ENCODE measurements at places on chromosomes 4 and X.

- no peak for DNase-seq
These were observed 11.0 kb upstream of the TEX13C start for GRCh38 chrX:125308653-125309052.

DNA sequence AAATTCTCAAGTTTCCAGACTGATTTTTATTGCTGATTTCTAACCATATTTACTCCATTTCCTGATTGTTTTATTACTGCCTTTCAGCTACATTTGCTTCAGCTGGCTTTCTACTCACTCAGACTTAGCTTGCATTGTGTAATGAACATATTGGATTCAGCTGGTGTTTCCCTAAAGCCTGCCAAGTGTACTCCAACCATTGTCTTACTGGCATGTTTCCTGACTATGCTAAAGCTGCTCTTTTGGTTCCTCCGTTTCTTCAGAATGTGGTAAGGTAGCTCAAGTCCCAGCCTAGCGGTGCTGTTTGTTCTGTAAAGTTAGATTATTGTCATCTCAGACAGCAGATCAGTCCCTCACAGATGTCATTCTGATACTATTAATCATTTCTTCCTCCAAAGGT is 53.1 kb upstream of the GLRA2 start:
- DNase-seq, result no peak

DNA sequence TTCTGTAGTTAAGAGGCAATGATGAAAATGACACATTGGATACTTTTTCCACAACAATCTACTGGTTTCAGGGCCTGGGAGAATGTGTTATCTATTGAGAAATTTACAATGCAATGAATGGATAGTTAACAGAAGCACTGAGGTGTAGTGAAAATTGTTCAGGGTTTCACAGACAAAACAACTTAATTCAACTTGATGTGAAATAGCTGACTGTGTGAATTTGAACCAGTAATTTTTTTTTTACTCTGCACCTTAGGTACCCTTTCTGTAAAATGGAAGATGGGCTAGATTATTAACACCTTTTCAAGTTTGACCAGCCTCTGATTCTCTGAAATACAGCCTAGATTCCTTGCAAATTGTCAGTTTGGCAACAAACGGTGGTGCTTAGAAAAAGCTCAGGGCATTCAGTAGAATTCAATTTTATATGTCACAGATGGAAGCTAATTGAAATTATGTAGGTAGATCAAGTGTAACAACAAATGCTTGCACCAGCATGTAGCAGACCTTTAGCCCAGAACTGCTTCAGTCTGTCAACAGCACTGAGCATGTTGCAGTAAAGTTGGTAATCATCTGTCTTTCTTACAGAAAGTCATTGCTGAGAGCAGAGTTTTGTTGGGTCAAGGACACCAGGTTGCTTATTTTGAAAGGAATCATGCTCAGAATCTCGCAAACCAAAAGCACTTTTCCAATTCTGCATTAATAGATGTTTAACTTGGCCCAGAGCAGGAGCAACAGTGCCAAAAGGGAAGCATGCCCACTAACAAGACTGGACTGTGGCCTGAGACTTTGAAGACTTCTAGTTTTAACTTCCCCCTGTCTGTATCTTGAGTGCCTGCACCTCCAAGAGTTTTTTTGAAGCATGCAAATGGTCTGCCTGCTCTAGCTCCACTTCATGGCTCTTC is 526.6 kb downstream of the PACRGL start:
- DNase-seq, result no peak

DNA sequence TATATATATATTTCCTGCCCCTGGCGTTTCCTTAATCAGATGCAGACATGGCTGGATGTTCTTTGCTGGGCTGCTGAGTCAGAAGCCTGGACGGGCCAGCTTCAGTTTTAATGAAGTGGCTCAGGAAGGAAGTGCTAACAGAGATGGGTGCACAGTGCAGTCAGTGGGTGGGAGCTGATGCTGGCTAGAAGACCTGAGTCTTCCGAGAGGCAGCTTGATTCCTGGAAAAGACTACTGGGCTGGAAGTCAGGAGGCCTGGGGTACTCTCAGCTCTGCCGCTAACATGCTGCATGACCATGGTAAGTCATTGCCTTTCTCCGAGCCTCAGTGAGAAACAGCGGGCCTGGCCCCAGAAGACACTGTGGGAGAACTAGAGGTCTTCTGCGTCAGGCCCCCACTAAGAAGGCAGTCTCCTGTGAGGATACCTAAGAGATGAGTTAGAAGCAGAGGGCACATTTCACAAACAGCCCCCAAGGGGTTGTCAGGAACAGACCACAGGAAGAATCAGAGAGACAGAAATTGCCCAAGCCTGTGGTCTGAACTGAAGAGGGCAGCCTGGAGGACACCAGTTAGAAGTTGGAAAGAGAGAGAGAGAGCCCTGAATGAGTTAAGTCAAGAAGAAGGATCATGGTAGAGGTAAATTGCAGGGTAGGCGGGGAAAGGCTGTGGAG is 8.3 kb upstream of the CD40LG start:
- DNase-seq, result peak; percentile 75

- DNase-seq, result no peak
These were observed 38.7 kb upstream of the THOC2 start for GRCh38 chrX:123771449-123772064.

GRCh38 chr4:85637778-85638177 is 162.8 kb downstream of the ARHGAP24 start:
- no peak for DNase-seq

DNA sequence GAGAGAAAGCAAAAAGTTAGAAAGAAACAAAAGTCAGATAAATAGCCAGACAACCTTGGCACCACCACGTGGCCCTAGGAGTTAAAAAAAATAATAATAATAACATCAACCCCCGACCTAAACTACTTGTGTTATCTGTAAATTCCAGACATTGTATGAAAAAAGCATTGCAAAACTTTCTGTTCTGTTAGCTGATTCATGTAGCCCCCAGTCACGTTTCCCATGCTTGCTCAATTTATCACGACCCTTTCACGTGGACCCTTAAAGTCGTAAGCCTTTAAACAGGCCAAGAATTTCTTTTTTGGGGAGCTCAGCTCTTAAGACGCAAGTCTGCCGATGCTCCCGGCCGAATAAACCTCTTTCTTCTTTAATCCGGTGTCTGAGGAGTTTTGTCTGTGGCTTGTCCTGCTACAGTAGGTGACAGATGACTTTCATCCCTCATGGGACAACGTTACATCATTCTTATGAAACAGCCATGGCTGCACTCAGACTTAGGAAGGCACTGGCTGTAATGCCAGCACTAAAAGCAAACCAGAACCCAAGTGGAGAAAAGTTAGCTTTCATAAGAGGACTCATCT is 520 bp downstream of the ACOX3 start:
- DNase-seq, result no peak

DNA sequence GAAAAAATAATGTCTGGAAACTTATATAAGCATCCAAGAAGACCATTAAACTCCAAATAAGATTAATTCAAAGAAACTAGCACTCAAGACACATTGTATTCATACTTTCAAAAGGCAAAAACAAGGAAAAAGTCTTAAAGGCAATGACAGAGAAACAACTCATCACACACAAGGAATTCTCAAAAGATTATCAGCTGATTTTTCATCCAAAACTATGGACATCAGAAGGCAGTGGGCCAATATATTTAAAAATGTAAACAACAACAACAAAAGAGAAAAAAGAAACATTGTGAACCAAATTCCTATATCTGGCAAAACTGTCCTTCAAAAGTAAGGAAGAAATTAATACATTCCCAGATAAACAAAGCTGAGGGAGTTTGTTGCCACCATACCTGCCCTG is 711.4 kb upstream of the GALNTL6 start:
- no peak for DNase-seq

GRCh38 chrX:70016513-70016912 is 33.2 kb downstream of the AWAT2 start:
- no peak for DNase-seq
